Fibroblast of skin of right quadriceps (primary cell): ENCODE measurements at places on chromosomes 6 and 20.

DNA sequence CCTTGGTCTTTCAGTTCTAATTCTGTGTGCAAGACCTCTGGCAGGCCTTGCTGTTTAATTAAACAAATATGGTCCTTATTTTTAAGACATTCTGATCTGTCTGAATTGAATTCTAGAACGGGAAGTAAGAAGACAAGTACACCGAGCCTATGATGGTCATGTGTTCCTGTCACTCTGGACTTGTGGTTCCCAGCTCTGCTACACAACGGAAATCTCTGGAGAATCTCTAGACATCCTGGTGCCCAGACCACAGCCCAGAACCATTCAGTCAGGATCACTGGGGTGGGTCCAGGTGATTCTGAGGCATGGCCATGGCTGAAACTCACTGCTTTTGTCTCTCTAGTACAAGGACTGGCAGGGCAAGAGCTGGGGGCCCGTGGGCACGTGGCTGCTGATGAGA, 15.9 kb upstream of the KCNK16 start:
- DNase-seq: no peak

DNA sequence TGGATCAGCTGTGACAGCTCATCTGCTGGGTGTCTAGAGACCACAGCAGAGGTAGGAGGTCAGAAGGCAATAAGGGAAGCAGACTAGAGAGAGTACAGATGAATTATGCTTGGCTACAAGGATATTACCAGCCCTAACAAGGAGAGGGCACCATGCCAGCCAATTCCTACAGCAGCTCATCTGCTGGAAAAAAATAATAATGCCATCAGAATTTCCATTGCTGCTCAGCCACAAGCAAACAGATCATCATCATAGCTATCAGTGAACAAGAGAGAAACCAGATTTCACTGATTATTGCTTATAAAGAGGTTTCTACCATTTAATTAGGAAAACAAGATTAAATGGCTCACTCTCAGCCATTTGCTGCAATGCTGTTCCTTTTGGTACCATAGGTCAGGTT, 66.5 kb downstream of the PSMG4 start:
- DNase-seq: peak; percentile 50

- DNase-seq: peak; percentile 92
These were observed 87.8 kb downstream of the GMDS start for GRCh38 chr6:2157441-2158127.

GRCh38 chr6:23637296-23637695, 488.7 kb upstream of the NRSN1 start:
- no peak for DNase-seq

- DNase-seq: peak; percentile 23
These were observed 1.1 kb downstream of the NDRG3 start for GRCh38 chr20:36744764-36745191.

DNA sequence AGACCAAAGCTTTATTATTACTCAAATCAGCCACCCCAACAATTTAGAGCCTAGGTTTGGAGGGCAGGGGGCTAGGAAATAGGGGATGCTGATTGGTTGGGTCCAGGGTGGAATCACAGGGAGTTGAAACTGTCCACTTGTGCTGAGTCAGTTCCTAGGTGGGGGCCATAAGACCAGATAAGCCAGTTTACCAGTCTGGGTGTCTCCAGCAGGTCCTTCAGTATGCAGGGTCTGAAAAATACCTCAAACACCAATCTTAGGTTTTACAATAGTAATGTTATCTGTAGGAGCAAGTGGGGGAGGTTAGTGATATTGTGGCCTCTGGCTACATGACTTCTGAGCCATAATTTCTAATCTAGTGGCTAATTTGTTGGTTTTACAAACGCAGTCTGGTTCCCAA, 63.2 kb downstream of the UBR2 start:
- DNase-seq: no peak
